Astrocyte of the cerebellum (primary cell): ENCODE measurements at places on chromosomes 5 and 9.

DNA sequence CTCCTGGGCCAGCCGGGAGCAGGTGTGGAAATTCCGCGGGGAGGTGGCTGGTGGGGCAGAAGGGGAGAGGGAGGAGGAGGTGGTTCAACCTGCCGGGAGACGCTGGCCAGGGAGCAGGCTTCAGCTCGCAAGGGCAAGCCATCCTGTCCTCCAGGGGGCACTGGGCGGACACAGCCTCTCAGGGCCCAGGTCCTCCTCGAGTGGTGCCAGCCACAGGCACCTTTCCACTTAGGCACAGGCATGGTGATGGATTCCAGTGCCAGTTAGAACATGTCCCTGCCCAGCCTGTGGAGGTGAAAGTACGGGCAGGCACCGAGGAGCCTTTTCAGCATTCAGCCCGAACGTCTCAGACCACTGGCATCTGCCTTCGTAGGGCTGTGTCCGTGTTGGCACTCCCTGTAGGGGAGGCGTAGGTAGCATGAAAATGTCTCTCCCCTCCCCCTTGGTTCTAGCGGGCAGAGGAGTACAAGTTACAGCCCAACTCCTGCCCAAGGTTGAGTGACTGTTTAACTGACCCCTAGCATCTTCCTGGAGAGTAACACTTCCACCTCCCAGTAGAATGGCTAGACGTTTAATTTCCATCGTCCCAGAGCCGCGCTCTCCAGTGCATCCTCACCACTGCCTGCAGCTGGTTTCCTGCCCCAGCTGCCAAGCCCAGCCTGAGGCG, 48.9 kb downstream of the DAB2IP start:
- no peak for DNase-seq

GRCh38 chr5:128011339-128011738, 72.2 kb upstream of the SLC12A2 start:
- no peak for DNase-seq

DNA sequence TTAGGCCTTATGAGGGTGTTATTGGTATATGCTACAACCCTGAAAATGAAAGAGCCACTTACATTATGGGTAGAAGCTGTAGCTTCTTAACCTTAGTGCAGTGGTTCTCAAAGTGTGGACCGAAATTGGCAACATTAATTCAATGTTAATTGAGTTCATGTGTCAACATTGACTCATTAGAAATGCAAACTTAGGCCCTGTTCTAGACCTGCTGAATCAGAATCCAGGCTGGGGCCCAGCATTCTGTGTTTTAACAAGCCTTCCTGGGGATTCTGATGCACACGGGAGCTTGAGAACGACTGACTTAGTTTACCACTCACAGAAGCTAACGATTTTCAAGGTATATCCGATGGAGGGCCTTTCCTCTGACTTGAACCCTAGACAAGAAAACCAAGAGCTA, 7.3 kb downstream of the VLDLR start:
- DNase-seq, result no peak

DNA sequence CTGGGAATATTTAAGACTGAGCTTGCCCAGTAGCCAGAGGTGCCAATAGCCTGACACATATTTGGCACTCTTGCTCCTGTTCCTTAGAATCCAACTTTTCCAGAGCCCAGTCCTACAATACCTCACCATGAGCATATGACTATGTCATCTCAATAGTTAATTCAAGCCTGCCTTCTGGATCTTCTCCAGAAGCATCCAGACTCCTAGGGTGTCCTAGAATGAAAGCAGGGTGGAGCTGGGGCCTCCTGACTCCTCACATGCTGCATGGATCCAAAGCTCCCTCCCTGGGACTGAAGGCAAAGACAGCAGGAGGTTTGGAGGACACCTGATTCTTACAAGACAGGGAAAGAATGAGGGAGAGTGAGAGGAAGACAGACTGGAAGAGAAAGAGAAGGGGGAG, 37.9 kb downstream of the SH3TC2 start:
- no peak for DNase-seq

- no peak for DNase-seq
These were observed 93.0 kb upstream of the PAPPA start for GRCh38 chr9:116060631-116061030.

DNA sequence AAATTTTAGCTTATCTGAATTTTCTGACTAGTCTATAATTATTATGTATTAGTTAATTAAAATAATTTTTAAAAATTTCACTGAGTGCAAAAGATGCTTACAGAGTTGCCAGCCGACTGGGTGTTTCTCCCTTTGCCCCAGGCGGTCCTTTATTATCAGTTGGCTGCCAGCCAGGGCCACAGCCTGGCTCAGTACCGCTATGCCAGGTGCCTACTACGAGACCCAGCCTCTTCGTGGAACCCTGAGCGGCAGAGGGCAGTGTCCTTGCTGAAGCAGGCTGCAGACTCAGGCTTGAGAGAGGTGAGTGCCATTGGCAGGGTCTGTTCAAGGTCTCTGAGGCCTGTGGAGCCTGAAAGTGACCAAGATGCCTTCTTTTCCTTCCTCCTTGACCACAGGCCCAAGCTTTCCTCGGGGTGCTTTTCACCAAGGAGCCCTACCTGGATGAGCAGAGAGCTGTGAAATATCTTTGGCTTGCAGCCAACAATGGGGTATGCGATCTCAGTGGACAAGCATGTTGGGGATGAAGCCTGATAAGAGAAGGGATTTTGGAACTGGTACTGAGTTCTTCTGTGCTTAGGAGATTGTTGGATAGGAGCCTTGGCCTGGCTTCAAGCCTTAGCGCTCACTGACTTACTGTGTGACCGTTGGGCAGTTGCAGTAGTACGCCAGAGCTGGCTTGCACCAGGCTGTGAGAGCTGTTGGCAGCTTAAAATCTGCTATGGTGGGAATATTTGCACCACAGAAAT, 10.6 kb downstream of the DELE1 start:
- no peak for DNase-seq

GRCh38 chr5:13831351-13831750, 113.1 kb downstream of the DNAH5 start:
- DNase-seq, result peak; percentile 3
